ACHN (cell line): ENCODE measurements at places on chromosomes 11 and 22.

DNA sequence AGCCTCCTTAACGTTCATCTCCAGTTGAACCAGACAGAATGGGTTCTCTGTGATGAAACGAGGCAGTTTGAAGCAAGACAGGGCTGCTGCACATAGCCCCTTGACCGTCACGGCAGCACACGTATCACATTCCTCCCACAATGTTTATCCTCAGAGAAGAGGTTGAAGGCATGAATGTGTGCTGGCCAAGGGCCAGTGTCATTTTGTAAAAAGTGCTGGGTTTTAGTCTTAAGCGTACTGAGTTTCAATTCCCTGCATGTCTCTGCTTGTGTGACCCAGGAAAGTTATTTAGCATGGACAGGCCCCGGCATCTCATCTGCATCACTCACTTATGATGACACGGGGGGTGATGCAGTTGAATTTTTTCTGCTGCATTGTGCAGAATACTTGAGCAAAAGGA is 31.6 kb downstream of the TTC12 start:
- DNase-seq = no peak

DNA sequence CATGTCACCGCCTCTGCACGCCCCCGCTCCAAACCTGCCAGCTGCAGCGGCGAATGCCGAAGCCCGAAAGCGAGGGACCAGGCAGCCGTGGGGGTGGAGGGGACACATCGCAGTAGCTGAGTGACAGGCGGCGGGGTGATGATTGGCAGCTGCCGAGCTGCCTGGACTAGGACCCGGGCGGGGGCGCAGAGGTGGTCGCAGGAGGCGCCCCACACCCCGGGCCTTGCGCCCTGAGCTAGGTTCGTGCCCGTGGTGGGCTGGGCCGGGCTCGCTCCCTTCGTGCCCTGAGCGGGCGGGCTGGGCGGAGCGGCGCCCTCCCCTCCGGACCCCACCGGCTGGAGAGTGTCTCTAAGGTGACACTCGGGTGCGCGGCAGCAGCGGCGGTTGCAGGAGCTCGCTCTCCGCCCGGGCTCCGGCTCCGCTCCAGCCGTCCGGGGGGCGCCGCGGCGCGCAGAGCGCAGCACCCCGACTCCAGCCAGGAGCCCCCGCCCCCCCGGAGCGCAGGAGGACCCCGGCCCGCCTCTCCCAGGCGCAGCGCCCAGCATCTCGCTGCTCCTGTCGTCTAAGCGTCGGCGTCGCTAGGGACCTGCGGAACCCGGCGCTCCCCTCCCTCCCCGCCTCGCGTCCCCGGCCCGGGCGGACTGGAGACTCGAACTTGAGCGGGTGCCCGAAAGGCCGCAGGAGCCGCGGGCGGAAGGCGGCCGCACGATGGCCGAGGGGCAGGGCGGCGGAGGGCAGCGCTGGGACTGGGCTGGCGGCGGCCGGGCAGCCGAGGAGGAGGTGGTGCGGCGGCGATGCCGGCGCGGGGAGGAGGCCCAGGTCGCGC is 14.5 kb upstream of the DGKZ start:
- no peak for DNase-seq

- no peak for DNase-seq
Observed at GRCh38 chr22:28068826-28069225, 149.8 kb upstream of the PITPNB start.

DNA sequence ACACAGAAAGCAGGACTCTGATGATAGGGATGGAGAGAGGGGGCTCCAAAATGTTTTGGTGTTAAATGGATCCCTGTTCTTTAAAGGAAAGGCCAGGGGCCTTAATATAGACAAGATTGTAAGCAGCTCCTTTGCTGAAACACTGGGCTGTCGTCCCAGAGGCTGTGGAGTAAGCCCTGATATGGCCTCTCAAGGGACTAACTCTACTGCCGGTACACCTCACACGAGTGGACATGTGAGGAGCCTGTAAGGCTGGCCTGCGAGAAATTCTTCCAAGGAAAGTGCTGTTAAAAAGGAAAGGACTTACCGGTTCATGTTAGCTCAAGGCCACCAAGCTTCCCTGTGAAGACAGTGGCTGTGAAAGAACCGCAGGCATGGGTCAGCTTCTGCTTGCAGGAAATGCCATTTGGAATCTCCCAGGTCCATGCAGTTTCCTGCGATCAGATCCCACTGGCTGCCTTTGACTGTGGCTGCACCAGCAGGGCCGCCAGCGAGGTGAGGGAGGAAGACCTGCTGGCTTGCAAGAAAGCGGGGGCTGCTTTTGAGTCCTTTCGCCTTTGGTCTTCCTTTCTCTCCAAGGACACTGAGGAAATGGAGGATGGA is 106.6 kb downstream of the PRR5L start:
- DNase-seq = no peak

DNA sequence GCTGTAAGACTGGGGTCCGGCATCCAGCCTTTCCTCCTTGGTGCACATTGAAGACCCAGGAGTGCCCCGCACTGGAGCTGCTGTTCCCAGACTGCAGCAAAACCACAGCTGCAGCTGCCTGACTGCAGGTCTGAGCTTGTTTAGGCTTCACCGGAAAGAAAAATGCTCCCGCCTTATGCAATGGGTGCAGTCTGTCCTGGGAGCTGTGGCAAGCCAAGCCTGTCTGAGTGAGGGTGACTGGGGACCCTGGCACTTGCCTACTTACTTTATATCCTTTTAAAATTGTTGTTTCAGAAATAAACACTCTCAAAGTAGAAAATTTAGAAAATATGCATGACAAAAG is 23.3 kb upstream of the CD44 start:
- no peak for DNase-seq

- DNase-seq = no peak
Observed at GRCh38 chr22:46513908-46514550, 23.4 kb downstream of the CELSR1 start.

DNA sequence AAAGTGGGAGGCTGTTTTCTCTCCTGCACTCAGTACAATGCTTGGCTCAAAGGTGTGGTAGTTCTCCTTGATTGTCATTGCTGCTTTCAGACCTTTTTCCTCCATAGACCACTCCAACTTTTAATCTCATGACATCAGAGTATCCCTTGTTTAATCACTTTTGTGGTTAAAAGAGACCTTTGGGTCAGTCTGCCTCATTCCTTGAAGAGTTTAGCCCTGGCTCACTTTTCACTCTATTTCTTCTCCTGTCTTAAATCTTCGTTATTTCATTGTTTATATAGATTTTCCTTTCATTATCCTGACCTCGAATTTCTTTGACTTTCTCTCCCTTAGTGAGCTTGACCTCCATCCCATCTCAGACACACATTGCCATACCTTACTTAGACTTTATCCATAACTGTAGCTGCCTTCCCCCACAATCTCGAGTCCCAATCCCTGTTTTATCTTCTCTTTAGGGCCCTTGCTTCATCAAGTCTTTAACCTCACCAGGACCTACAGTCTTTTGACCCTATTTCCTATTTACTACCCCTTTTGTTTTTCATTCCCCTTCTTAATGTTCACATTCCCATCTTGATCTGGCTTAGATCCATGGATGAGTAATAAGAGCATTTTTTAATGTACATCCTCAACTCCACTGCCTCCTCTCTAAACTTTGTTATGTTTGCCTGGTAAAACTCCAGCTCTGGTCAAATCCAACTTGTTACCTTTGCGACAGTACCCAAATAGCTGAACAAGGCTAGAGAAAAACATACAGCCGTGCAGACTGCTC is 9.5 kb downstream of the ATXN10 start:
- DNase-seq = peak; percentile 14

DNA sequence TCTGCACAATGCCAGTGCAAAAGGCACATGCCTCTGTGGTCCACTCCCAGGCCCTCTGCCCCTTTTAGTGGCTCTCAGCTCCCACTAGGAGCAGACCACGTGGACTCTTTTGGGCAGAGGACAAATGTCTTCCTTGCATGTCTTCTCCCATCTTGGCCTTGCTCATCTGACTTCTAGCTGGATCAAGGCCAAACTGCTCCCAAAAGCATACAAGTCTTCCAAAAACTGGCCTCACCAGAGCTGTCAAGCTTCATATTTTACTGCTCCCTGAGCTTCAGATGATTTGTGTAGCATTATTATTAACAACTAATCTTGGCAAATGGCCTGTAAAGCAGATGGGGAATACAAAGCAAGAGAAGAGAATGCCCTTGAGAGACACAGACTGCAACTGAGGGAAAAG is 6.9 kb downstream of the SMPD1 start:
- DNase-seq = no peak

- DNase-seq = peak; percentile 39
Observed at GRCh38 chr22:44191036-44191454, 10.3 kb downstream of the PARVG start.

DNA sequence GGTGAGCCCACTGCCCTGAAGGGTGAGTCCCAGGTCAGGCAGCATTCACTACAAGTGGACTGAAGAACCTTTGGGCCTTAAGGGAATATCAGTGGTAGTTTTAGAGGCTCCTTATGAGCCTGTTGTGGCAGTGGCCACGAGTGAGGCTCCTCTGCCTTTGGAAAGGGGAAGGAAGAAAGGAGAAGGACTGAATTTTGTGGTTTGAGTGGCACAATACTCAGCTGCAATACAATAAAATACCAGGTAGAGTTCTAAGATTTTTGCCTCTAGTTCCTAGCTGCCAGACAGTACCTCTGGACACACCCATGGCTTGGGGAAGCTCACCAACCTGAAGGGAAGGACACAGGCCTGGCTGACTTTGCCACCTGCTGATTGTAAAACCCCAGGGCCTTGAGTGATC is 260.9 kb downstream of the DYNC2H1 start:
- DNase-seq = no peak

DNA sequence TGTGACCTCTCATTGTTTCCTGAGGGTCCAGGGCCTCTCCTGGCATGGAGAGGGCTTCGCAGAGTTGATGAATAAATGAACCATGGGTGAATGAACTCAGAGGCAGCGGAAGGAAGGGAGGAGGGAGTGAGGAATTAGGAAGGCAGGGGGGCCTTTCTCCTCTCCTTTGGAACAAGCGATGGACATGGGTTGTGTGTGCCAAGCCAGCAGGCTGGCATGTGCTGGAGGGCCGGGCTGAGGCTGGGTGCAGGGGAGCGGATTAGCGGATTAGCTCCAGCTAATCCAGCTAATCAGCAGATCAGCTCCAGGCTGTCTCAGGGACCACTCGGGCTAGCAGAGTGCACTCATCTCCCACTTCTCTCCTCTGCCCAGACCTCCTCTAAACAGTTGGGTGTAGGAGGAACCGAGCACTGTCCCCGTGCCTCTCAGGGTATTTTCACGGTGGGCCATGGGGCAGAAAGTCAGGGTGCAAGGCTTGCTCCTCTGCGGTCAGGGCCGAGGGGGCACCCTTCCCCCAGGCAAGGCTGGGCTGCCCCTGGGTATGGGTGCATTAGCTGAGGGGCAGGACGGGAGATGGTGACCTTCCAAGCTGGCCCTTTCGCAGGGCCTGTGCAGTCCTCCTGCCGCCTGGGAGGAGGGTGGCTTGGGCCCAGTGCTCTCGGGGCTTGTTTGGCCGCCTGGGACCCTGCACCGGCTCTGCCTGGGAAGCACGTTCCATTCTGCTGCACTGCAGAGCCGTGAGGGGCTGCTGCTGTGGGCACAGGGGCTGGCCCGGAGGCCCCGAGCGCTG is 120.3 kb upstream of the B3GAT1 start:
- DNase-seq = no peak

GRCh38 chr11:15629690-15630321 is 515.1 kb downstream of the INSC start:
- peak; percentile 28 for DNase-seq

DNA sequence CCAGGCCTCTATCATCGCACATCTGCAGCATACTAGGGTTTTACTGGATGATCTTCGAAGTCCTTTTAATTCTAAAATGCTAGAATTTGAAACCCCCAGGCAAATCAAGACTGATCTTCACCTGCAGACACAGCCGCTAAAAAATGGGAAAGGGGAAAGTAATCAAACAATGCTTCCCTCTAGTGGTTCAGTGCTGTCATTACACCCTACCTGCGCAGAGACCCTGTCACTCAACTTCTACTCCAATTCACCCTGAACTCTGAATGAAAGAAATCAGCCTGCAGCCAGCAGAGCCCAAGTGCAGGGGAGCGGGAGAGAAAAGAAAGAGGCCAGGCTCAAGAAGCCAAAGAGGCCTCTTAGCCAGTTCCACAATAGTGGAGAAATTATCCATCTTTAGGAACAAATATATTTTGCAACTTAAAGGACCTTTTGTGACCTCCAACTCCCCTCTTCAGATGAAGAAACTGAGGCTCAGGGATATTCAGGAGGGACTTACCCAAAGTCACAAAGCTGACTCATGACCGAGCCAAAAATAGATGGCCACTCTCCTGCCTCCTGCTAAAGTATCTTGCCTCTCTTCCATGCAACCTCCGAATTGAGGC is 33.0 kb downstream of the SERGEF start:
- peak; percentile 18 for DNase-seq

- DNase-seq = no peak
Observed at GRCh38 chr11:122832721-122833470, 5.4 kb upstream of the CRTAM start.

GRCh38 chr22:43451371-43452050 is 39.7 kb downstream of the MPPED1 start:
- no peak for DNase-seq

GRCh38 chr11:120338107-120338933 is 2.1 kb downstream of the ARHGEF12 start:
- DNase-seq = peak; percentile 9

GRCh38 chr11:94203070-94203469 is 74.4 kb downstream of the PANX1 start:
- no peak for DNase-seq

- DNase-seq = no peak
Observed at GRCh38 chr11:107252429-107253161, 205.0 kb downstream of the CWF19L2 start.

DNA sequence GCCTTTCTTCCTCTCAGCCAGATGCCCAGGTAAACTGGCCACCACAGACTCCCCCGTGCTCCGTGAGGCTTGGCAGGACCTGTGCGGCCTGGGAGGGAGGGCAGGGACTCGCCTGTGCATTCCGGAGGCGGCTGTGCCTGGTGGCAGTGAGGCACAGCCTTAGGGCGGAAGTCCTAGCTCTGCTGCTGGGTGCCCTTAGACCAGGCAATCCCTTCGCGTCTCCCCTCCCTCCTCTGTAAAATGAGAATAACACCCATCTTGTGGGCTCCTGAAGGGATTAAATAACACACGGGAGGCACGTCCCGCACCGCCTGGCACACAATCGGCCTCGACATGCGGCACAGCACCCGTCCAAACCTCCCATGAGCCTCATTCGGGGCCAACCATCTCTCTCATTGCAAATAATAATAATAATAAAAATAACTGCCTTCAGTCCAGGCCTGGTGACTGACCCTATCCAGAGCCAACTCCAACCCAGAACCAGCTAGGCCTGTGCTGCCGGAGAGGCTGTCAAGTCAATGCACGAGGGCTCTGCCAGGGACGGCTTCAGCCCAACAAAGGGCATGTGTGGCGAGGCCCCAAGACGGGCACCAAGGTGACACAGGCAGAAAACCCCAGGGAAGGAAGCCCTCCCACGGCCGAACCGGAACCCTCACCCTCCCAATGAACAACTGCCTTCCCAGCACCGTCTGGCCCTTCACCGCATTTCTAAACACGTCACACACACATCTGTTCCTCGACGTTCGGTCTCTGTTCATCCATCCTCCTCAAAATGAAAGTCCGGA is 8.2 kb downstream of the LTO1 start:
- no peak for DNase-seq

DNA sequence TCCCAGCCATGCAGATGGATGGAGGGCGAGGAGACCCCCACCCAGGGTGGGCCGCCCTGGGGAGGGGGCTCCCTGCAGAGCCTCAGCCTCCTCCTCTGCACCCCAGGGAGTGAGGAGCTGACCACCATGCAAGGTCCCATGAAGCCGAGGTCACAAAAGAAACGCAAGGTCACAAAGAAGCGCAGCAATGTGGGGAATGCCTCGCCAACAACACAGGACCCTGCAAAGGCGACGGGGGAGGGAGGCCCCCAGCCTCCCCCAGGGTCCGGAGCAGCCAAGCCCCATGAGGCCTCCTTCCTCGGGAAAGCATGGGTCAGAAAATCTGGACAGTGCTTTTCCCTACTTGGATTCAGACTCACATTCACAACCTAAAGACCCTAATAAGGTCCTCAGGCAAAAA is 191.5 kb downstream of the BRD1 start:
- DNase-seq = no peak
